ENCODE measurements at places on chromosomes 13 and 19. TPM values are rescaled to one million over a fixed set of nuclear protein-coding genes. Genes with fewer than 3 reads are reported as not detected.

DNA sequence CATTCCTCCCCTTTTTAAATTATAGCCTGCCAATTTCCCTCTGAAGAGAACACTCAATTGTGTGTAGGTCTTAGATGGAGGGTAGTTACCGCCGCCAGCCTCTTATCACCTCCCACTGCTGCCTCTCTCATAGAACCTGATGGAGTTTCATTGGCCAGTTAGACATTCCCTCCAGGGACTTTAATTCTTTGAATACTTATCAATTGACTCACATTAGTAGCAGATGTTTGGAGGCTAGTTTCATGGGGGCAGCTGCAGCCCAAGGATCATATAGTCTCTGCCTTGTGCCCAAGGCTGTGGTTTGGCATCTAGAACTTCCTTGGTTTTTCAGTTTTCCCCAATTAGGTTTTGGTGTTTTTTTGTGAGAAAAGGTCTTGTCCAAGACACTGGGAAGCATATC, 318.9 kb upstream of the HTR2A start:
- no peak for DNase-seq

GRCh38 chr19:30620354-30620753, 248.2 kb downstream of the ZNF536 start:
- DNase-seq: no peak

DNA sequence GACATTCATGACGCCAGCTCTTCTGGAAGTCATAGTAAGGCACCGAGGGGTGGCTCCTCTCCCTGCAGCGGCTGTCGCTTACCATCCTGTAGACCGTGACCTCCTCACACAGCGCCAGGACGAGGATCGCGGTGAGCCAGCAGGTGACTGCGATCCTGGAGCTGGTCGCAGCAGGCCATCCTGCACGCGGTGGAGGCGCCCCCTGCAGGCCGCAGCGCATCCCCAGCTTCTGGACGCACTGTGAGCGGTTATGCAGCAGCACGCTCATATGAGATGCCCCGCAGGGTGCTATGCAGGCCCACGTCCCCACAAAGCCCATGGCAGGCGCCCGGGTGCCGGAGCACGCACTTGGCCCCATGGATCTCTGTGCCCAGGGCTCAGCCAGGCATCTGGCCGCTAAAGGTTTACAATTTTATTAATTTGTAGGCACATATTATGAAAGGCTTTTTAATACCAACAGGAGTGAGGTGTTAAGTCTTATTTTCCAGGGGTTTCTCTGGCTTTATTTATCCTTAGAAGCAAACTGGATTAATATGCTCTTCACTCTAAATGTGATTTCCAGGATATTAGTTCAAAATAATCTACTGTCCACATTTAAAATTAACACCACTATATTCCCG, 35.6 kb upstream of the PSPC1 start:
- peak; percentile 52 for DNase-seq

The ZNF700 gene
- 29.6 TPM for polyA plus RNA-seq

DNA sequence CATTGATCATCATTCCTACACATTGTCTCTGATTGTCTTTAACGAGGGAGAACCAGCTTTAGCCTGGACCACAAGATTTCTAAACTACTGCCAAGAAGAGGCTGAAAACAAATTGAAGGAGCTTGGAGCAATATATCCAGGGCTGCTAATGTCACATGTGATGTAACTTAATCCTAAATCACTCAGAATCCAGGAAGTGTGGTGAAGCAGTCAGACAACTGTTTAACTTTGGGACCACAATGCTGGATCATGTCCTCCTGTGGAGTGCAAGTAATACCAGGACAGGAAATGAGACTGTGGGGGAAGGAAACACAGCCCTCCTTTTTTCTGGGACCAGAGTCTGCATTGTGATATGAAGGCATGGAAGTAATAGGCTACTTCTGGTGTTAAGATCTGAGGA, 430.2 kb downstream of the KCTD12 start:
- DNase-seq: peak; percentile 46

GRCh38 chr13:23921451-23921888, 24.2 kb upstream of the C1QTNF9B start:
- DNase-seq: peak; percentile 69

The INSL3 gene
- 0.18 TPM for polyA plus RNA-seq

- no peak for DNase-seq
Observed at GRCh38 chr13:20495087-20496023, 30.3 kb downstream of the CRYL1 start.

DNA sequence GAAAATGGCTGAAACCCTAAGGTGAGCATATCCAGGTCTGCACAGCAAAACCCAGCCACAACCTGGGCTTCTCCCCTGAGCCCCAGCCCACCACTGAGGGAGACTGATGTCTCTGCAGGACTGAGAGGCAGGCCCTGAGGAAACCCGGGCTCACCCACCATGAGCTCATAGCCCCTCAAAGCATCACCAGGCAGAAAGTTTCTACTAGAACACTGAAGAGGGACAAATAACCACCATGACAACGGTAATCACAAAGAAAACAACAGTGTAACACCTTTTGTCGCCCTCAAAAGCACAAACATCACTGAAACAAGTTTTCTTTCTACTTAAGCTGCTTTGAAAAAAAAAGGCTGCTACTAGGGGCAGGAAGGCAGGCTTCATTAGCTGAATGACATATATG, 29.8 kb downstream of the TSHZ3 start:
- no peak for DNase-seq

GRCh38 chr13:92727118-92727517, 499.5 kb upstream of the GPC6 start:
- DNase-seq: no peak

GRCh38 chr19:2180881-2181632, 17.3 kb downstream of the DOT1L start:
- DNase-seq: no peak

The CYP4F8 gene
- 0.08 TPM for polyA plus RNA-seq

The LINGO3 gene
- not detected for polyA plus RNA-seq

DNA sequence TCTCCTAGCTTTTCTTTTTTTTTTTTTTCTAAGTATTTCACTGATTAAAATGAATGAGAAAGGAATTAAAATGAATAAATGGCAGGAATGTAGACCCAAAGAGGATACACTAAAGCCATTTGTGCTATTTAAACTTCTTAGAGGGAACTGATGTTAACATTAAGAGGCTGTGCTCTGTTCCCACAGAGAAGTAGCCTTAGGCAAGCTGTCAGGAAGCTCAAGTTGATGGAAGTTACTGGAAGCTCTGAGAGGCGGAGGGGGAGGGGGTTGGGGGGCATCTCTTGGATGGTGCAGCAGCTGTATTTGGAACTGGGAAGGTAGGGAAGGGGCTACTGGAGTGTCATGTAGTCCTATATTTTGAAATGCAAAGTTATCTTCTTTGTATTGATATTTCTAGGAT, 168.2 kb downstream of the DNAJC15 start:
- no peak for DNase-seq

The SMAD9 gene
- 37.0 TPM for polyA plus RNA-seq

GRCh38 chr19:1265615-1266128, 3.5 kb upstream of the CIRBP start:
- no peak for DNase-seq

- DNase-seq: no peak
Observed at GRCh38 chr13:110359840-110360301, 52.8 kb downstream of the COL4A2 start.

GRCh38 chr19:58346961-58347929, 6.0 kb downstream of the A1BG start:
- DNase-seq: peak; percentile 26

- no peak for DNase-seq
Observed at GRCh38 chr19:41709951-41710645, 1.7 kb downstream of the CEACAM5 start.

- DNase-seq: no peak
Observed at GRCh38 chr19:38736036-38736412, 8.2 kb downstream of the CAPN12 start.

DNA sequence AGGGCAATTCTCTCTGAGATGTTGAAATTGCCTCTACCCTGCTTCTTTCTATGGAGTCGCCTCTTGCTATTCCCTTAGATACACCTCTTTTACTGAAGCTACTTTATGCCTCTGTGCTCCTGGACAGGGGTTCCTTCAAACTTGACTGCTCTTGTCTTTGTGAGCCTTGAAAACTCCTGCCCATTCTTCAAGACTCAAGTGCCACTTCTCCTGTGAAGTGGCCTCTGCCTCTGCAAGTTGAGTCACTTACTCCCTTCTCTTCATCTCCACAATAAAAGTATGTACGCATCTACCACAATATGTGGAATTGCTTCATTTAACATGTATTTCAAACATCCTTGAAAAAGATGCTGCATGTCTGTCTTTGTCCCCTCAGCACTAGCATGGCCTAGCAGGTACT, 66.0 kb upstream of the TPP2 start:
- DNase-seq: no peak

The ARID3A gene
- 28.3 TPM for polyA plus RNA-seq

DNA sequence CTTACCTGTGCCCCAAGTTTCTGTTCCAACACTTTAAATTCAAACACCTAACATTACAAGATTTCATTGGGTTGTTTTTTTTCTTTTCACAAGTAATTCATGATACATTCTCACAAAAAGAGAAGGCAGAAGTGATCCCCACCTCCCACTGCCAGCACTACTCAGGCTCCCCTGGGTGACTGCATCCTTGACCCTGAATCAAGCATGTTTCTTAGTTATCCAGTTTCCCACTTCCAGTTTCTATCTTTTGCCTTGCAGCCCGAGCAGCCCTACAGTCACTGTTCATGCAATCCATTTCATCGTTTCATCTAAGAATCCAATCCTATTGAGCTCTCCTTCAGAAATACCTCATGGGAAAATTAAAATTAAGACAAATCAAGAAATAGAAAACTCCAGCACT, 61.4 kb downstream of the RNASEH2B start:
- DNase-seq: no peak

The NTN5 gene
- 1.1 TPM for polyA plus RNA-seq

DNA sequence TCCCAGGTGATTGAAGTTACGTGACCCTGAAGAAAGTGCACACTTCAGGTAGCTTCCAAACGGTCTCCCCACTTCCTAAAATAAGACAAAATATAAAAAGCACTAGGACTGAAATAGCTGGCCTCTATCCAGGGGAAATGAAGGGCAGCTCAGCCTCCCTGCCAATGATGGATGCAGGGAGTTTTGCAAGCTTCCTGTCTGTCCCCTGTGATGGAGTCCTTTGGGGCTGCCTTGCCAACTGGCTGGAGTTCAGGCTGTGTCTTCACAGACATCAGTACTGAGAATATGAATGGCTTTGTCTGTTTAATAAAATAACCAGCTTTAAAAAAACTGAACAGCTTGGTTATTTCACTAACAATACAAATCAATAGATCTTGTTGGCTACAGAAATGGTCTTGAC, 101.4 kb upstream of the GPR12 start:
- DNase-seq: no peak

DNA sequence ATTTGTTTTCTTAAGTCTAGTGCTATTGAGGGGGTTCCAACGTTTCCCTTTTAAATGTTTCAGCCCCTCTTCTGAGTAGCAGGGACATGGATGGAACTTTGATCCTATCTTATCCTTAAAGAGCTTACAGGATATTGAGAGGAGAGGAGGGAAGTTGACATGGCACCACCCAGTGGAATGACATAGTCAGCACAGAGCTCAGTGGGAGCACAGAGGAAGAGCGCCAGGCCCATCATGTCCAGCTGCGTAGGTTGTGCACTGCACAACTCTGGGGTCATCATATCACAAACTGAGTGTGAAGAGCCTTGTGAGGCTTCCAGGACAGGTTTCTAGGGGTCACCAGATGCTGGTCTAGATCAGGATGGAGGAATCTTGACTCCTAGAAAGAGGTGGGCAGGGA, 4.6 kb upstream of the CDC42EP5 start:
- no peak for DNase-seq

The ZNF829 gene
- 9.7 TPM for polyA plus RNA-seq

DNA sequence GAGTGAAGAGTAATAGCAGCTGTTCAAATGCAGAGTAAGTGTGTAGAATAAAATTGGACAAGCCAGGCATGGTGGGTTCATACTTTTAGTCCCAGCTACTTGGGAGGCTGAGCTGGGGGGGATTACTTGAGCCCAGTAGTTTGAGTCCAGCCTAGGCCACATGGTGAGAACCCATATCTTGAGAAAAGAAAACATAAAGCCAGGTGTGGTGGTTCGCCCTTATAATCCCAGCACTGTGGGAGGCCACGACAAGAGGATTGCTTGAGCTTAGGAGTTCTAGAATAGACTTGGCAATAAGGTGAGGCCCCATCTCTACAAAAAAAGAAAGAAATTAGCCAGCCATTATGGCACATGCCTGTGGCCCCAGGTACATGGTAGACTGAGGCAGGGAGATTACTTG, 1241.1 kb downstream of the UQCRFS1 start:
- DNase-seq: no peak

GRCh38 chr19:33755099-33756035, 41.3 kb upstream of the KCTD15 start:
- peak; percentile 33 for DNase-seq

DNA sequence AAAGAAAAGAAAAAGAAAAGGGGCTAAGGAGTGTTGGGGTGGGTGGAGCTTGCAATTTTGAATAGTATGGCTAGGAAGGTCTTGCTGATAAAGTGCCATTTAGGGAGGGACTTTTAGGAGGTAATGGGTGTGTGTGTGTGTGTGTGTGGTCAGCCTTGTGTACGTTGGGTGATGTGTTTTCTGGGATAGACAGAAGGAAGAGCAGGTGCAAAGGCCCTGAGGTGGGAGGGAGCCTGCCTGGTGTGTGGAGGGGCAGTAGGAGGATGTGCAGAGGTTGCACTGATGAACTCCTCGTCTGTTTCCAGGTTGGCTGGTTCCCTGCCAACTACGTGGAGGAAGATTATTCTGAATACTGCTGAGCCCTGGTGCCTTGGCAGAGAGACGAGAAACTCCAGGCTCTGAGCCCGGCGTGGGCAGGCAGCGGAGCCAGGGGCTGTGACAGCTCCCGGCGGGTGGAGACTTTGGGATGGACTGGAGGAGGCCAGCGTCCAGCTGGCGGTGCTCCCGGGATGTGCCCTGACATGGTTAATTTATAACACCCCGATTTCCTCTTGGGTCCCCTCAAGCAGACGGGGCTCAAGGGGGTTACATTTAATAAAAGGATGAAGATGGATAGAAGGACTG, 30.5 kb upstream of the ADGRE1 start:
- no peak for DNase-seq

DNA sequence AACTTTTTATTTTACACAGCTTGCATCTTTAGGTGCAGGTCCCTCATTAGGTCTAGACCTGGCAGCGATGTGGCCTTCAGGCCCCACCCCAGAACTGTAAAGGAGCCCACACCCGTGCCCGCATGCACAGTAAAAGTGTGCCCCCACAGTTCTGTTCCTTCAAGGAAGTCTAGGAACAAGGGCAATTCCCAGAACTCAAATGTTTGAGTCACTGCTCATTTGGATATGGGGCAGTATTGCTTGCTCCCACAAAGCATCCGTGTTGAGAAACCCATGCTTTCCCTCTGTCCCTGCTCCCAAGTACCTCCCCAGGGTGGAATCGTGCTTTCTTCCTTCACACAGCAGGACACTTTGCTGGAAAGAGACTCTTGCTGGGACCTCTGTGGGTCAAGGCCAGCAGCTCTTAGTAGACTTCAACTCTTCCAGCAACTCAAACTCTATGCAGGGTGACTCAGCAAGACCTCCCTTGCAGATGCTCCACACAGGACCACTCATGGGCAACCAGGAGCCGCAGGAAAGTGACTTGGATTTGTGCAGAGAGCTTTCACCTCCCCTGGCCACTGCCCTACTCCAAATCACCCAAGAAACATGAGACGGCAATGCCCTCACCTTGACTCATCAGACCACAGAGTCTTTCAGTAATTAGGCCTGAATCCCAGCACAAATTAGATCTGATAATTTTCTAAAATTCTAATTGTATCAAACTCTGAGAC, 12.3 kb downstream of the SLC7A1 start:
- no peak for DNase-seq

- DNase-seq: no peak
Observed at GRCh38 chr19:8536282-8536681, 22.3 kb upstream of the ZNF414 start.

- DNase-seq: no peak
Observed at GRCh38 chr19:55377356-55378131, 918 bp downstream of the TMEM190 start.

All from left kidney (tissue), 8 donors.